ENCODE measurements at places on chromosomes 6 and 20. TPM values are rescaled to one million over a fixed set of nuclear protein-coding genes. Genes with fewer than 3 reads are reported as not detected.

GSTA3 gene
- polyA plus RNA-seq, result 0.16 TPM

HLA-DPB1 gene
- 10.0 TPM for polyA plus RNA-seq

VEGFA gene
- polyA plus RNA-seq, result 69.4 TPM

SLC22A1 gene
- polyA plus RNA-seq, result 0.93 TPM

SLC26A8 gene
- polyA plus RNA-seq, result not detected

BFSP1 gene
- 2.3 TPM for polyA plus RNA-seq

RAET1E gene
- polyA plus RNA-seq, result 0.81 TPM

LY86 gene
- polyA plus RNA-seq, result 1.7 TPM

PLN gene
- not detected for polyA plus RNA-seq

FAM229B gene
- 19.1 TPM for polyA plus RNA-seq

ZSCAN16 gene
- polyA plus RNA-seq, result 4.0 TPM

SIRT5 gene
- not detected for polyA plus RNA-seq

REM1 gene
- polyA plus RNA-seq, result 6.9 TPM

RAB44 gene
- polyA plus RNA-seq, result 0.17 TPM

RAD21L1 gene
- not detected for polyA plus RNA-seq

DDO gene
- polyA plus RNA-seq, result 0.78 TPM

BHLHE23 gene
- polyA plus RNA-seq, result not detected

ECT2L gene
- 0.21 TPM for polyA plus RNA-seq
